ENCODE measurements at places on chromosomes 6 and 20. TPM values are rescaled to one million over a fixed set of nuclear protein-coding genes. Genes with fewer than 3 reads are reported as not detected.

GRCh38 chr20:32339116-32339515 is 19.0 kb upstream of the ASXL1 start:
- no peak for DNase-seq

- DNase-seq: no peak
These were observed 231.8 kb downstream of the SOD2 start for GRCh38 chr6:159461266-159461665.

DNA sequence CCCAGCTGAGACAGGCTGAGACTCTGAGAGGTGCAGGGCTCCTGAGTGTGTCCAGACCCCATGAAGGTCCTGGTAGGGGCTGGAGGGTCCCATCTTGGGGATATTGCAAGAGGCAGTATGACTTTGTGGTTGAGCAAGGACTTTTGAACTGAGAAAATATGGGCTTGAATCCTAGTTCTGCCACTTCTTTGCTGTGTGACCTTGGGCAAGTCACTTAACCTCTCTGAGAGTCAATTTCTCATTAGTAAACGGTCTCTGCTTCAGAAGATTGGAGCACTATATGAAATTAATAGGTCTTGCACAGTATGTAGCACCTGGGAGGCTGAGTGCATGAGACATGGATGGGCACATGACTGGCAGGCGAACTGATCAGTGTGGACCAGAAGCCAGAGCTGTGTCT is 42.7 kb downstream of the TFEB start:
- no peak for DNase-seq

The HLA-DQA2 gene
- polyA plus RNA-seq: not detected

DNA sequence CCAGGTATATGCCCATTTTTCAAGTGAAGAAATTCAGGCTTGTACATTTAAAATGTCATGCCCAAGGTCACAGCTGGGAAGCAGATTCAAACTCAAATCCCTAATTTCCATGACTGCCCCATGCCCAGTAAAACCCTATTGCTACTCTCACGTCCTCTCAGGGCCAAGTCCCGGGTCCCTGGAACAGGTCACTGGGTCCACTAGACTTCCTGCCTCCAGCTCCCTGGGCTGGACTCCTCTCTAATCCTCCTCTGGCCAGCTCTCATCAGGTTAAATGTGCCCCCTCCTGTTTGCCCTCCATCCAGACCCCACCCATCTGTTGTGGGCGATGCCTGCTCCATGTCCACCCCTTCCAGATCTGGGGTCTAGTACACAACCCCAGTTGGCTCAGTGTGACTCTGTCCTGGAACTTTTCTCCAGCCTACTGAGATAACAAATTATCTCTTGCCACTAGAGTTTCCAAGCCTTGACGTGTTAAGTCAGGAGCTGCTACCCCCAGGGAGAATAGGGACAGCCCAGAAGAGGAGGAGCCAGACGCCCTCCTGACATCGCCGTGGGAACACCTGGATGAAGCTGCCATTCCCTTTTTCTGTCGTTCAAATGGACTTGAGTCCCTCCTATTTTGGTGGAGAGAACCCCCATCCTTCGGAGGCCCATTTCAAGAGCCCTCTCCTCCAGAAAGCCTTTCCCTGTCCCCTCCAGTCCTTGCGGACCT is 3.7 kb upstream of the SPDEF start:
- DNase-seq: no peak

- no peak for DNase-seq
These were observed 193.3 kb upstream of the PLCB4 start for GRCh38 chr20:8875586-8875985.

GRCh38 chr20:61052776-61053442 is 199.2 kb upstream of the CDH4 start:
- no peak for DNase-seq

The MYB gene
- 3.9 TPM for polyA plus RNA-seq
